ENCODE measurements at places on chromosomes 7 and 10. TPM values are rescaled to one million over a fixed set of nuclear protein-coding genes. Genes with fewer than 3 reads are reported as not detected.

PALD1 gene
- 0.44 TPM for total RNA-seq

CALHM1 gene
- total RNA-seq: not detected

ZPBP gene
- not detected for total RNA-seq

GRID2IP gene
- 0.39 TPM for total RNA-seq

CTAGE6 gene
- total RNA-seq: 0.11 TPM

PPP1R3C gene
- total RNA-seq: not detected

GDF2 gene
- total RNA-seq: not detected

OR13A1 gene
- total RNA-seq: not detected

MYH16 gene
- not detected for total RNA-seq

DNA sequence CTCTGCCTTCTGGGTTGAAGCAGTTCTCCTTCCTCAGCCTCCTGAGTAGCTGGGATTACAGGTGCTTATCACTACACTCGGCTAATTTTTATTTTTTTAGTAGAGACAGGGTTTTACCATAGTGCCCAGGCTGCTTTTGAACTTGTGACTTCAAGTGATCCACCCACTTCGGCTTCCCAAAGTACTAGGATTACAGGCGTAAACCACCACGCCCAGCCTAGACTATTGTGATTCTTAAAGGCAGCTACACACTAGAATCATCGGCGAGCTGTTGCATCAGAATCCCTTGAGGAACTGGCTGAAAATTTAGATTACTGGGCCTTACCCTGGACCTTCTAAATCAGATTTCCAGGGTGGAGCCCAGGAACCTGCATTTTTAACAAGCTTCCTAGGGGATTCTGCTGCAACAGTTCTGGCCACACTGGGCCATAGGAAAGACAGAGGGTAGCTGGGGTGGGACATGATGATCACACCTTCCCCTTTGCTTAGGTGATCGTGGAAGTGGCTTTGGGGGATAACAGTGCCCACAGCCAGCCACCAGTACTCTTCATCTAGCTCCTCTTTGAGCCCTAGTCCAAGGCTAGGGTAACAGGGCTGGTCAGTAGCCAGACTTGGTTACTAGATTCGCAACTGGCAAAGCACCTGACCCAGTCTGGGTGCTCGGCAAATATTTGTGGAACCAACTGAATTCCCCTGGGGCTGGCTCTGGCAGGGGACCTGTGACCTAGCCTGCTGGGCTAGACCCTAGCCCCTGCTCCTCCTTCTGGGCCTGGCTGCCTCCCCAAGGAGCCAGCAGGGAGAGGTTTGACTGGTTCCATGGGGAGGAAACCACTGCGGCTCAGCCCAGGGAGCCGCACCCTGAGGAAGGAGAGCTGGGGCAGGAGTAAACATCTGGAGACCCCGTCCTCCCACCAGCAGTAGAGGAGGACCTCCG lies 67.1 kb upstream of the DUSP5 start:
- no peak for DNase-seq
- H3K27me3 ChIP-seq: no peaks in the 10 kb centered on the region
- H3K4me1 ChIP-seq: peaks cover 3% of the 10 kb centered on the region
- H3K27ac ChIP-seq: no peak overlapping the region
- H3K36me3 ChIP-seq: no peaks in the 10 kb centered on the region

GRCh38 chr10:25907261-25907660 lies 26.8 kb upstream of the MYO3A start:
- no peaks in the 10 kb centered on the region for H3K27me3 ChIP-seq
- H3K4me3 ChIP-seq: no peak overlapping the region
- H3K36me3 ChIP-seq: no peaks in the 10 kb centered on the region
- H3K4me1 ChIP-seq: no peaks in the 10 kb centered on the region
- no peak for DNase-seq

GRCh38 chr10:124661660-124662180 lies 82.5 kb downstream of the FAM53B start:
- H3K27me3 ChIP-seq: no peaks in the 10 kb centered on the region
- no peak overlapping the region for H3K4me3 ChIP-seq
- DNase-seq: no peak
- H3K27ac ChIP-seq: no peak overlapping the region
- peaks cover 44% of the 10 kb centered on the region for H3K36me3 ChIP-seq
- peaks cover 94% of the 10 kb centered on the region for H3K4me1 ChIP-seq

DNA sequence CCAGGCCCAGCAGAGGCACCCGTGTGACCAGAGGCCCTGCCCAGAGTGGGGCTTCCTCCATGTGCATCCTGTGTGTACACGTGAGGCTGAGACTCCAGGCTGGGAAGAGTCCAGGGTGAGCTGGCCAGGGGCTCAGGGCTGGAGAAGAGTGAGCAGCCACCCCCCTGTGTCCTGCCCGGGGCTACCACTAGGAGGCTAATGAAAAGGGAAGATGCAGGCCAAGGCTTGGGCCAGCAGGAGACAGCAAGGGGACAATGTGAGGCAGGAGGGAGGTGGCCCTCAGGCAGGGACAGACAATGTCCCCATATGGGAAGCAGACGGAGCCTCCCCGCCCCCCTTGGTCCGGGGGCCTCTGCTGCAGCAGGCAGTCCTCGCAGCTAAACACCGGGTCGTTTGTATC lies 102.0 kb downstream of the HIF1AN start:
- peaks cover 30% of the 10 kb centered on the region for H3K27me3 ChIP-seq
- H3K4me3 ChIP-seq: no peak overlapping the region
- H3K27ac ChIP-seq: no peak overlapping the region
- H3K36me3 ChIP-seq: no peaks in the 10 kb centered on the region
- no peaks in the 10 kb centered on the region for H3K4me1 ChIP-seq

GRCh38 chr7:30464231-30464671 lies 14.3 kb downstream of the NOD1 start:
- H3K27ac ChIP-seq: no peak overlapping the region
- peaks cover 12% of the 10 kb centered on the region for H3K36me3 ChIP-seq
- no peak for DNase-seq
- H3K27me3 ChIP-seq: no peaks in the 10 kb centered on the region
- peaks cover 20% of the 10 kb centered on the region for H3K4me1 ChIP-seq
- H3K4me3 ChIP-seq: no peak overlapping the region

DNA sequence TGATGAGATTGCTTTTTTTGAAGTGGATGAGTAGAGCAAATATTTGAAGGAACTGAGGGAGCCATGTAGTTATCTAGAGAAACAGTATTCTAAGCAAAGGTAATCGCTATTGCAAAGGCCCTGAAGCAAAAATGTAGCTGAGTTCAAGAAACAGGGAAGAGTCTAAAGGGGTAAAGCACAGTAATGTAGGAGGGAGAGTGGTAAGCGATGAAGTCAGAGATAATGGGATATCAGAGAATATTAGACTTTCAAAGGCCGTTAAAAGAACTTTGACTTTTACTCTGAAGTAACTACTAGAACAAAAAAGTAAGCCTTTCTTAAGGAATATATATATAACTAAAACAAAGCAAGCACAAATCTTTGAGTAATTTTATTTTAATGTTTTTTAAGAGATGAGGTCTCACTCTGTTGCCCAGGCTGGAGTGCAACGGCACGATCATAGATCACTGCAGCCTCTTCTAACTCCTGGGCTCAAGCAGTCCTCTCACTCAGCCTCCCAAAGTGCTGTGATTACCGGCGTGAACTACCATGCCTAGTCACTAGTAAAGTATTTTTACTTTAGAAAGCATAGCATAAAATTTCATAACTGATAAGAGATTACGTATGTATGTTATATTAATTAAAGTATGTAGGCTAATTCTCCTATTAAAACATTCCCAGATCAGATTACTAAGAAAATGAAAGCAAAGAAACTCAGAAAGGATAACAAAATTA lies 61.7 kb upstream of the OIT3 start:
- no peaks in the 10 kb centered on the region for H3K4me1 ChIP-seq
- H3K27ac ChIP-seq: no peak overlapping the region
- H3K4me3 ChIP-seq: no peak overlapping the region
- no peaks in the 10 kb centered on the region for H3K27me3 ChIP-seq

DNA sequence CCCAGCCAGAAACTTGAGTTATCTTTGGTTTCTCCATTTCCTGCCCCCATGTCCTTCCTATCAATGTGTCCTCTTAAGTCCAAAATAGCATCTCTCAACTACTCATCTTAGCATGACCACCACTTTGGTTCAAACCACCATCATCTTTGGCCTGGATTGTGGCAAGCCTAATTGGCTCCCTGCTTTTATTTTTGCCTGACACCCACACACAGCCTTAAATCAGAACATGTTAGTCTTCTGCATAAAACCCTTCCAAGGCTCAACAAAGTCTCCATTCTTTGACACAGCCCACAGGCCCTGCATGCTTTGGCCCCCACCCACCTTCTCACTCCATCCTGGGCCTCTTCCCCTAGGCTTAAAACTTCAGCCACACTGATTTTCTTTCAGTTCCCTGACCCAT lies 2.0 kb upstream of the TSPAN14 start:
- no peak overlapping the region for H3K4me3 ChIP-seq
- peaks cover 29% of the 10 kb centered on the region for H3K4me1 ChIP-seq
- H3K27me3 ChIP-seq: no peaks in the 10 kb centered on the region
- H3K27ac ChIP-seq: no peak overlapping the region

DNA sequence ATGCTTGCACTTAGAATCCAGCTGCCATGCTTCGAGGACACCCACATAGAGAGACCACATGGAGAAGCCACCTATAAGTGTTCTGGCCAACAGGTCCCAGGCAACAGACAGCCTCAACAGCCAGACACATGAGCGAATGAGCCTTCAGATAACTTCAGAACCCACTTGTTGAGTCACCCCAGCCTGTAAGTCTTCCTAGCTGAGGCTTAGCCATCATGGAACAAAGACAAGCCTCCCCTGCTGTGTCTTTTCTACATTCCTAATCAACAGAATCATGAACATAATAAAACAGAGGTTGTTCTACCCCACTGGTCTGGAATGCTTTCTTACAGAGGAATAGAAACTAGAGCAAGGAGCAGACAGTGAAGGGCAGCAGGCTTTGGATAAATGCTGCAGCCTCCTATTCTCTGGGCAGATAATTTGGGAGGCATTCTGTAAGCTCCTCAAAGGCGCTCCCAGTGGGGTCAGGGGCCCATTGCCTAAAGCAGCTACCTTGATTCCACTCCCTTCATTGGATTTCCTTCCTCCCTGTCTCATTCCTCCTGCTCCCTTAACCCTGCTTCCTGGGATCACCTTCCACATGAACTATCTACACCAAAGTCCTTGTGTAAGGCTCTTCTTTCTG lies 4.6 kb downstream of the TLL2 start:
- H3K4me1 ChIP-seq: peaks cover 20% of the 10 kb centered on the region
- no peak for DNase-seq
- H3K4me3 ChIP-seq: no peak overlapping the region
- peaks cover 23% of the 10 kb centered on the region for H3K27me3 ChIP-seq

GRCh38 chr7:2164646-2165045 lies 68.1 kb downstream of the MAD1L1 start:
- H3K4me1 ChIP-seq: no peaks in the 10 kb centered on the region
- no peaks in the 10 kb centered on the region for H3K27me3 ChIP-seq
- no peak overlapping the region for H3K27ac ChIP-seq
- DNase-seq: no peak

GRCh38 chr7:46320956-46321355 lies 399.9 kb upstream of the IGFBP3 start:
- no peak for DNase-seq
- no peaks in the 10 kb centered on the region for H3K36me3 ChIP-seq
- no peaks in the 10 kb centered on the region for H3K4me1 ChIP-seq
- H3K27me3 ChIP-seq: no peaks in the 10 kb centered on the region
- H3K4me3 ChIP-seq: no peak overlapping the region

Measured in CD4-positive, alpha-beta T cell (primary cell).